Activated CD4-positive, alpha-beta memory T cell treated with anti-CD3 and anti-CD28 coated beads for 36 hours (primary cell): ENCODE measurements at places on chromosomes 3 and 15. TPM values are rescaled to one million over a fixed set of nuclear protein-coding genes. Genes with fewer than 3 reads are reported as not detected.
A peak's percentile ranks its signal among the peaks of the same experiment; 100 is the strongest.

DNA sequence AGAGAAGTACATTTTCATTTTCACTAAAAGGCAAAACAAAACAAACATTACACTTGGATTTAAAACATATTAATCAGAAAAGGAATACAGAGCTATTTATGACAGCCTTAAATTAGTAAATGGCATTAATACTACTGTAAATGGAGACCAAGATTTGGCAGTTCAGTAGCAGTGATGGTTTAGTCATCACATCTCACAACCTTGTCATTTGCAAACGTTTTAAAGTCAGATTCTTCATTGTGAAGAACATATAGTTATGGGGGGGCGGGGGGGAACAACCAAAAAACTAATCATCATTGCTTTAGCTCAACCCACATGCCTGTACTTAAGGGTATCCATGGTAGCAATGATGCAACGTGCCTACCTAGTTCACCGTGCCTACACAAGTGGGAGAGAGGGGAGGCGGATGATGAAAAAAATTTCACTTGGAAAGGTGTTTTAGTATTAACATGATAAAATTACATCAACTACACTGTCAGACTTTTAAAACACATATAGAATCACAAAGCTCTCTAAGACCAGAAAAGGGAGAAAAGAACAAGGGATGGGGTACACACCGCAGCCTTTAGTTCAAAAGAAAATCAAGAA lies 40.1 kb downstream of the DLG1 start:
- DNase-seq, result no peak

GRCh38 chr3:54530944-54531343 lies 396.9 kb downstream of the LRTM1 start:
- no peak for DNase-seq

DNA sequence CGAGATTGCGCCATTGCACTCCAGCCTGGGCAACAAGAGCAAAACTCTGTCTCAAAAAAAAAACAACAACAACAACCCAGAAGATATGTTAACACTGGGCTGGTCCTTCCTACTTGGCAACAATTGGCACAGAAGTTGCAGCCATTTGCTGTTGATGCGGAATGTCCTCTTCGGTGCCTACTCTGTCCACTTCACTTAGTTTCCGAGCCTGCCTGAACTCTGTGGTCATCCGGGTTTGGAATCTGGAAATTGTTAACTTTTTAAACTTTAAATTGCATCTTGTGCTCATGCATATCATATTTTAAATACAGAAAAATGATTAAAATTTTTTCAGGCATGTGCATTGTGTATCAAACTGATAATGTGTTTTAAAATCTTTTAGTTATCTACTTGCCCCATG lies 81.5 kb downstream of the FNDC3B start:
- DNase-seq, result no peak

CATSPER2 gene
- 5.5 TPM for total RNA-seq

- no peak for DNase-seq
Measured at GRCh38 chr3:115293321-115293720, 146.2 kb upstream of the ZBTB20 start.

PCLAF gene
- 85.8 TPM for total RNA-seq

GRCh38 chr15:40693904-40694687 lies 878 bp upstream of the RAD51 start:
- peak; percentile 24 for DNase-seq

LINGO1 gene
- total RNA-seq, result not detected

FBXO45 gene
- total RNA-seq, result 16.3 TPM

DNA sequence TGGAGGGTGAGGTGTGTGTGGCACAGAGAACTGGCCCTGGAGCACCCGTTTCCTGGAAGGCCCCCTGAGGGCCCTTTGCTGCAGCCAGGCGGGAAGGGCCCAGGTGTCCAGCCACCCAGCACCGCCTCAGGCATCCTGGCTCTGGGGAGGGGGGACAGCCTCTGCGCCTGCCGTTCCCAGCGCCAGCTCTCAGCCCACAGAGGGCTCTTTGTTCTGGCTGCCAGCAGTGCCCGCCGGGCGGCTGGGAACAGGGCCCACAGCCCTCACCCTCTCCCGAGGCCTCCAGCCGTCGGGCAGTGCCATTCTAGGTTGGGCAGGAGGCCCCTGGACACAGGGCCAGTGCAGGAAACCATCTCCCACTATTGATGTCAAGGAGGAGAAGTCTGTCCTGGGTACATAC lies 8.3 kb downstream of the SLC38A3 start:
- DNase-seq, result no peak

GRCh38 chr3:103866113-103866512 lies 1431.3 kb downstream of the ZPLD1 start:
- no peak for DNase-seq

GRCh38 chr3:149971403-149972075 lies 844 bp upstream of the PFN2 start:
- DNase-seq, result peak; percentile 40

ZWILCH gene
- total RNA-seq, result 29.6 TPM

DNA sequence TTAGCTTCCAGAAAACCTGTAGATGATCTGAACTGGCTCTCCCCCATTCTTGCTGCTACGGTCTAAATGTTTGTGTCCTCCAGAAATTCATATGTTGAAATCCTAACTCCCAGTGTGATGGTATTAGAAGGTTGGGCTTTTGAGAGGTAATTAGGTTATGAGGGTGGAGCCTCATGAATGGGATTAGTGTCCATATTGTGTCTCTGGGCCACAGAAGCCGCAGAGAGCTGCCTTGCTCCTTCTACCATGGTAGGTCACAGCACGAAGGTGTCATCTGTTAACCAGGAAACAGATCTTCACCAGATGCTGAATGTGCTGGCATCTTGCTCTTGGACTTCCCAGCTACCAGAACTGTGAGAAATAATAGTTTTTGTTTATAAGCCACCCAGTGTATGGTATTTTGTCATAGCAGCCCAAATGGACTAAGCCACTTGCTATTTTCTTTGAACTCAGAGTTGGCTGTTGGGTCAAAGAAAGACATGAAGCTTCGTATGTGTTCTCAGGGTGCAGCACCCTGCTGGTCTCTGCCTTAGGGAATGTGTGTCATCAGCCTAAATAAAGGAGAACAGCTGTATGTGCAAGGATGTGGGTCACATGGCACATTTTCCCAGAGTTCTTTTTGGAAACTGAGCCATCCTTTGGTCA lies 317.5 kb upstream of the SLCO3A1 start:
- DNase-seq, result no peak

- DNase-seq, result peak; percentile 17
Measured at GRCh38 chr3:111548092-111548491, 6.1 kb downstream of the CD96 start.

ROBO2 gene
- not detected for total RNA-seq

KNL1 gene
- total RNA-seq, result 32.8 TPM

PRR20G gene
- not detected for total RNA-seq

DNA sequence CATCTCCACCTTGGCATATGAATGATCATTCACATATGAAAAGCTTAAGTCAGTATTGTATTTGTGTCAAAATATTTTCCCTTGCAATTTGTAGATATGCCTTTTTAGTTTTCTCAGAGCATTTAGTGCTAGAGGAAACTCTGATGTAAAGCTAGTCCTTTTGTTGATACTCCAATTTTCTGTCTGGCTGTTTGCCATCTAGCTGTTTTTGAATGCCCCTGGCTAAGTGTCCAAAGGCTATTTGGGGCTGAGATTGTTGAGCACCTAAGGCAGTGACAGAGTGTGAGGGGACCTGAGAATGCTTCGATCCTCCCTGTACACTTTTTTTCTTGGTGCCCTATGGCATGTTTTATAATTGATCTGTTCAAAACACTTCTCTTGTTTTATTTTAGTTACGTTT lies 3.1 kb downstream of the SLC51B start:
- DNase-seq, result no peak

DNA sequence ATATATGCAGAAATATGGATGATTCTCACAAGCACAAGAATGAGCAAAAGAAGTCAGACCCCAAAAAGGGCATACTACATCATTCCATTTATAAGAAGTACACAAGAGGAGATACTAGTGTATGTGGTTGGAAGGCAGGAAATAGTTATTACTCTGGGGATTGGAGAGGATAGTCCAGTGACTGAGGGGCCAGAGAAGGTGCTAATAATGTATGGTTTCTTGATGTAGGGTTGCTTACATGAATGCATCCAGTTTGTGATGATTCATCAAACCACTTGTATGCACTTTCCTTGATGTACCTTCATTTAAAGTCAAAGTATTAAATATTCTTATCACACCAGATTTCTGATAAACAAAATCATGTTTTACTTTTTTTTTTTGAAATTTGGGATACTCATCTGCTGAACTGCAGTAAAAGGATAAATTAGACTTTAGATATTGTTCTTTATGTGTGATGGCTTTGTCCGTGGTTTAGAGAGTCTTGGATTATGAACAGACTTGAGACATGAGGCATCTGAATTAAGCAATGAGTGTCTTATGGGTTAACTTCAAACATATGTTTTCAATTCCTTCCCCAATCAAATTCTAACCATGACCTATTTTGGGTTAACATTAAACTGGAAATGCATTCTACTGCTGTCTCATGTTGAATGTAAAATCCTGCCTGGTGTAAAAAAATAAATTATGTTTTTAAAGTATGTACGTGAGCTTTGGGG lies 171.2 kb downstream of the SEMA6D start:
- no peak for DNase-seq

PLSCR2 gene
- total RNA-seq, result not detected

SOX14 gene
- not detected for total RNA-seq

CHL1 gene
- total RNA-seq, result not detected

DNA sequence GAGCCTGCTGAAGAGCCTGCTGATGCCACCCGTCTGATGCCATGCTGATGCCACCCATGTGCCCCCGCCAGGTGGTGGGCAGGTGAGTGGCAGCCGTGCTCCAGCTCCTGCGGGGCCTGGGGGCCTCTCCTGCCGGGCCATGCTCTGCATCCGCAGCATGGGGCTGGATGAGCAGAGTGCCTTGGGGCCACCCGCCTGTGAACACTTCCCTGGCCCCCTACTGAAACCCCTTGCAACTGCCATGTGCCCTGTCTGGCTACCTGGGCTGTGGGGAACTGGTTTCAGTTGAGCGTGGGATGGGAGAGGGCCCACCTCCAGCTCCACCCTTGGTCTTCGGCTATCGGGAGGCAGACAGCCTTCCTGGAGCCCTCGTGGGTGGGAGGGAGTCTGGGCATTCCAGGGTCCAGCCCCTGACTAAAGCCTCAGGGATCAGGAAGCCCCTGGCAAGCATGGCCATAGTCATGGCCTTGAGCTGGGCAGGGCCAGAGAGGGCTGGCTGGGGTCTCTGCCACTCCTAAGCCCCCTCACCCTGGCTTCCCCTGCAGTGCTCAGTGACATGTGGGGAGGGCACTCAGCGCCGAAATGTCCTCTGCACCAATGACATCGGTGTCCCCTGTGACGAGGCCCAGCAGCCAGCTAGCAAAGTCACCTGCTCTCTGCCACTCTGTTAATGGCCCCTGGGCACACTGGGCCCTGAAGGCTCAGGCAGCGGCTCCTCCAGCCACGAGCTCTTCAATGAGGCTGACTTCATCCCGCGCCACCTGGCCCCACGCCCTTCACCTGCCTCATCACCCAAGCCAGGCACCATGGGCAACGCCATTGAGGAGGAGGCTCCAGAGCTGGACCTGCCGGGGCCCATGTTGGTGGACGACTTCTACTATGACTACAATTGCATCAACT lies 92.2 kb downstream of the TBC1D2B start:
- DNase-seq, result no peak

DNA sequence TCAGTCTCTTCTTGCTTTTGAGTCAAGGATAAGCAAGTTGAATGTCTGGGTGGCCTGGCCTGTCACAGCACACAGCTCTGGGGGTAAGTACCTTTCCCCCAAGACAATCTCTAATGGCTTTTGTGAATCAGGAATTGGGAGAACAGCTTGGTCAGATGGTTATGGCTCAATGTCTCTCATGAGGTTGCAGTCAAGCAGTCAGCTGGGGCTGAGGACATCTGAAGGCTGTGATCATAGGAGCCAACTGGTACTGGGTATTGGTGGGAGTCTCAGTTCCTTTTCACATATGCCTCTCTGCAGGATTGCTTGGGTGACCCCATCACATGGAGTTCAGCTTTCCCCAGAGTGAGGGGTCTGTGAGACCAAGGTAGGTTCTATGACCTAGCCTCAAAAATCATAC lies 33.0 kb upstream of the TMEM158 start:
- DNase-seq, result no peak

- no peak for DNase-seq
Measured at GRCh38 chr3:11499144-11499543, 144.6 kb downstream of the VGLL4 start.

- no peak for DNase-seq
Measured at GRCh38 chr15:33032053-33032452, 162.5 kb downstream of the FMN1 start.

DNA sequence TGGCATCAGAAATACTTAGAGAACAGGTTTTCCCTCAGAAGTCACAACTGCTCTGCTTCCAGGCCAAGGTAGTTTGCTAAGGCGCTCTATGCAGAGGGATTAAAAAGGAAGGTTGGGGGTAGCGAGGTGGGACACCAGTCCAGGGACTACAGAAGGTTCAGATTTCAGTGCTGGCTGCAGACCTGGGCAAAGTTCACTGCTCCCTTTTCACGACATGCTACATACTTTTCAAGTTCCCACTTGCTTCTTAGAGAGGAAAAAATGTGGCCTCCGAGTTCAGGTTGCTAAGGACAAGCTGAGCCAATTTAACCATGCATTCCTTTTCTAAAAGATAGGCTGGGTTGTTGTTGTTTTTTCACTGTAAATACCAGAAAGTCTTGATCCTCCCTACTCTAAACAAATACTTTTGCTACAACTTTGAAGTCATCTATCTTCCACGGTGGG lies 158.6 kb upstream of the NR2F2 start:
- DNase-seq, result no peak

SELENOS gene
- total RNA-seq, result 31.7 TPM

CP gene
- total RNA-seq, result not detected

- no peak for DNase-seq
Measured at GRCh38 chr3:107740992-107741896, 218.5 kb downstream of the BBX start.

DNA sequence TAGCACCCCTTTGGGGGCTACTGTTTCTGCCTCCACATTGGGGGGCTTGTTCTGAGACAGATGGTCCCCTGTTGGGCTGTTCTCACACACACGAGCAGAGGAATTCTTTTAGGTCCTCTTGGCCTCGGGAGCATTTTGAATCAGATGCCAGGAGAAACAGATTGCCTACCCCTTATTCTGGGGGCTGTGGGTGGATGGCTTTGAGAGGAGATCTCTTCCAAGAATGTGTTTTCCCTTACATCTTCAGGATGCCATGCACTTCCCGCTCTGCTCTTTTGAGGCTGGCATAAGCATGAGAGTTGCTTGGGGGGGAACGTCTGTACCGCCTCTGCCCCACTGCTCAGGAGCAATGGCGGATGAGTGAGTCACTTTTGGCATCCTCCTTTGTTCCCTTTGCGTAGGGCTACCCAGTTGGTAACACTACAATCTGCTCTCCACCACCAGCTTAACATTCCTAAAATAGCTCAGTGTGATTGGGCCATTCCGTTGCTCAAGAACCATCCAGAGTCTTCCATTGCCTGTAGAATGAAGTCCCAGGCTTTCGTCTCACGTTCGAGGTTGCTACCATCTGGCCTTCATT lies 154.4 kb downstream of the RPLP1 start:
- no peak for DNase-seq

- DNase-seq, result no peak
Measured at GRCh38 chr3:121835465-121835801, 424 bp downstream of the EAF2 start.
